ENCODE measurements at places on chromosomes 5 and 9.

DNA sequence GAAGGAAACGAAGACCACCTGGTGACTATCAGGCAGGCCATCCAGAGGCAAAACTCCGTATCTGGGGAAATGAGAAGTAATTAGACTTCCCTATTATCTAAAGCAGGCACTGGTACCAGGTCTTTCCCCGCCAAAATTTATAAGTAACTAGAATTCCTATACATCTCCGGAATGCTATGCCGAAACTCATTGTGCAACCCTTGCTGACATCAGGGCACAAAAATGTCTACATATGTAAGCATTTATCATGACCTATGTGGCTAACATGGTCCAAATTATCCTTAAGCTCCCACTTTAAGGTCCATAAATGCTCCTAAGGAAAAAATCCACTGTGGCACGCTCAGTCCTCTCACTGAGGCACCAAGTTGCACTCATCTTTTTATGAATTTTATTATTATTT, 17.8 kb downstream of the ACTL7B start:
- no peak overlapping the region for H3K27ac ChIP-seq
- DNase-seq, result no peak
- no peaks in the 10 kb centered on the region for H3K27me3 ChIP-seq
- no peaks in the 10 kb centered on the region for H3K4me1 ChIP-seq
- H3K4me3 ChIP-seq, result no peak overlapping the region
- H3K36me3 ChIP-seq, result no peaks in the 10 kb centered on the region

GRCh38 chr5:113524927-113525326, 11.4 kb downstream of the YTHDC2 start:
- DNase-seq, result no peak
- no peaks in the 10 kb centered on the region for H3K4me1 ChIP-seq
- no peak overlapping the region for H3K4me3 ChIP-seq
- H3K27me3 ChIP-seq, result no peaks in the 10 kb centered on the region

- no peak overlapping the region for H3K4me3 ChIP-seq
- no peak overlapping the region for H3K27ac ChIP-seq
- DNase-seq, result no peak
- H3K36me3 ChIP-seq, result no peaks in the 10 kb centered on the region
These were observed 36.0 kb downstream of the CAMK2A start for GRCh38 chr5:150253416-150254208.

DNA sequence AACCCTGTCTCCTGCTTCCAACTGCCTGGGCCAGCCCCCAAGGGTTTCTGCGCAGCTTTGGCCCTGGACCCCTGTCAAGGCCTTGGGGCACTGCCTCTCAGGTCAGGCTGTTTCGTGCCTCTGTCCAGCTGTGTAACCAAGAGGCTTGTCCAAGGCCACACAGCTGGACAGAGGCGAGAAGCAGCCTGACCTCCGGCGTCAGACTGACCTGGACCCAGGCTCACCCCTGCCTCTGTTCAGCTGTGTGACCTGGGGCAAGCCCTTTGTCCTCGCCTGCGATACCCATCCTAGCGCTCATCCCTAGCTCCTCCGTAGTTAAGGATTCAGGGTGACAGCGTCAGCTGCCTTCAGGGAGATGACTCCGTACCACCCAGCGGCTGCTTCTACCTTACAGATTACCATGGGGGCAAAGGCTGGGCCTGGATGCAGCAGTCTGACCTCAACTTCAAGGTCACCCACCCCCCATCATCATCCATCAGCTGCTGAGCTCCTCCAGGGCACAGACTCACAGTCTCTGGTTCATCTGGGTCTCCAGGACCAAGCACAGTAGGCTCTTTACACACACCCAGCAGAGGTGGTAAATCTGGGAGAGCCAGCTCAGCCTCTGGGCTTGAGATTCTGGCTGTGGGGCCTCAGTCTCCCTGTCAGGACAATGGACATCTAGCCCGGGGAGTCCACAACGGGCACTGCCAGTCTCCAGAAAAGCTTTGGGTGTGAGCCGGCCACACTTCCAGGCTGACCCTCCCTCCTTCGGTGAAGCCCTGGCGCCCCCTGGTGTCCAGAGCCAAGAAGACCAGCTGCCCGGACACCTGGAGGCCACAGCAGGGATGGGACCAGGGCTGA, 7.9 kb downstream of the AK1 start:
- no peaks in the 10 kb centered on the region for H3K36me3 ChIP-seq
- H3K4me1 ChIP-seq, result no peaks in the 10 kb centered on the region
- no peak overlapping the region for H3K27ac ChIP-seq
- DNase-seq, result peak; percentile 73

GRCh38 chr9:34686231-34686630, 4.8 kb downstream of the CCL19 start:
- no peaks in the 10 kb centered on the region for H3K36me3 ChIP-seq
- H3K27ac ChIP-seq, result no peak overlapping the region
- DNase-seq, result no peak
- H3K4me1 ChIP-seq, result no peaks in the 10 kb centered on the region
- no peaks in the 10 kb centered on the region for H3K27me3 ChIP-seq

- no peak overlapping the region for H3K27ac ChIP-seq
- H3K4me3 ChIP-seq, result no peak overlapping the region
- DNase-seq, result no peak
- H3K36me3 ChIP-seq, result no peaks in the 10 kb centered on the region
- no peaks in the 10 kb centered on the region for H3K4me1 ChIP-seq
These were observed 154.0 kb downstream of the PIK3R1 start for GRCh38 chr5:68369457-68370125.

GRCh38 chr9:2159521-2160454, 144.6 kb downstream of the SMARCA2 start:
- no peak overlapping the region for H3K4me3 ChIP-seq
- H3K4me1 ChIP-seq, result peaks cover 2% of the 10 kb centered on the region
- DNase-seq, result no peak
- H3K36me3 ChIP-seq, result peaks cover 17% of the 10 kb centered on the region
- no peaks in the 10 kb centered on the region for H3K27me3 ChIP-seq

DNA sequence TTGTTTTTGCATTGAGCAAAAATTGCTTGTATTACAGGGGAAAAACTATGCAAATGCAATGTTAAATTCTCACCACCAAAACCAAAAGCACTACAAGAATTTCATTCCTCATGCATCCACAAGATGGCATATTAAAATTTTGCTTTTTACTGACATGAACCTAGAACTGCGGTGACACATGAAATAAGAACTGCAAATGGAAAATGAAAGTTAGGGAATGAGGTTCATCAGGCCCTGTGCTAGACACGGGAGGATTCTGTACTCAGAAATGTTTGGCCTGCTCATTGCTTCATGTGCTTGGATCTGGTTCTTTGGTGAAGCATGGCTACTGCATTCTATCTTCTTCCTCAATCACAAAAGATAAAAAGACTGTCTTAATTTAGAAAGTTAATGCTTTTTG, 9.1 kb upstream of the RFK start:
- peaks cover 6% of the 10 kb centered on the region for H3K4me1 ChIP-seq
- no peak overlapping the region for H3K4me3 ChIP-seq
- peak; percentile 43 for DNase-seq
- H3K27ac ChIP-seq, result peak overlapping the region; percentile 60

GRCh38 chr9:127644146-127644827, 32.2 kb downstream of the STXBP1 start:
- H3K27ac ChIP-seq, result no peak overlapping the region
- peaks cover 11% of the 10 kb centered on the region for H3K4me1 ChIP-seq
- no peaks in the 10 kb centered on the region for H3K36me3 ChIP-seq
- no peak for DNase-seq

- H3K27me3 ChIP-seq, result no peaks in the 10 kb centered on the region
- no peak overlapping the region for H3K4me3 ChIP-seq
- H3K36me3 ChIP-seq, result no peaks in the 10 kb centered on the region
These were observed 17.1 kb upstream of the IL6ST start for GRCh38 chr5:56011835-56012234.

DNA sequence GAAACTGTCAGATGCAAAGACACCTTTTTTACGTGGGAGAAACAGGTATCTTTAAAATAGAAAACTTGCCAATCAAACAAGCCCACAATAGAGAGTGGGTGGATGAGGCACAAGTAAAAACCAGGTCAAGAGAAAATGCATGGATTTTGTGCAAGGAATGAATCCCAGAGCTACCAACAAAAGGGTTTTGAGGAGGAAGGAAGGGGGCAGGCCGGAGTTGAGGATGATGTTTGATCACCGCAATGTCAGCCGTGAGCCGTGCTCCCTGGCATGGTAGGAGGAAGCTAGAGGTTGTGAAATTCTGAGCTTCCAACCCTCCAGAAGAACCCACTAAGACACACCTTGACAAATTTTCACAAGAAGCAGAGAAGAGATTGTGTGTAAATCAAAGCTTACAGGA, 53.2 kb downstream of the HRH2 start:
- peaks cover 8% of the 10 kb centered on the region for H3K4me1 ChIP-seq
- DNase-seq, result no peak
- H3K27me3 ChIP-seq, result no peaks in the 10 kb centered on the region

- no peaks in the 10 kb centered on the region for H3K27me3 ChIP-seq
- H3K4me3 ChIP-seq, result no peak overlapping the region
- H3K27ac ChIP-seq, result no peak overlapping the region
- H3K36me3 ChIP-seq, result no peaks in the 10 kb centered on the region
These were observed 98.4 kb upstream of the NREP start for GRCh38 chr5:111855356-111855755.

- no peaks in the 10 kb centered on the region for H3K36me3 ChIP-seq
- no peak for DNase-seq
- no peaks in the 10 kb centered on the region for H3K27me3 ChIP-seq
These were observed 26.7 kb downstream of the CYFIP2 start for GRCh38 chr5:157292599-157292998.

- H3K4me1 ChIP-seq, result no peaks in the 10 kb centered on the region
- H3K27me3 ChIP-seq, result no peaks in the 10 kb centered on the region
- no peak for DNase-seq
- no peaks in the 10 kb centered on the region for H3K36me3 ChIP-seq
These were observed 592.2 kb downstream of the ANXA1 start for GRCh38 chr9:73743826-73744225.

DNA sequence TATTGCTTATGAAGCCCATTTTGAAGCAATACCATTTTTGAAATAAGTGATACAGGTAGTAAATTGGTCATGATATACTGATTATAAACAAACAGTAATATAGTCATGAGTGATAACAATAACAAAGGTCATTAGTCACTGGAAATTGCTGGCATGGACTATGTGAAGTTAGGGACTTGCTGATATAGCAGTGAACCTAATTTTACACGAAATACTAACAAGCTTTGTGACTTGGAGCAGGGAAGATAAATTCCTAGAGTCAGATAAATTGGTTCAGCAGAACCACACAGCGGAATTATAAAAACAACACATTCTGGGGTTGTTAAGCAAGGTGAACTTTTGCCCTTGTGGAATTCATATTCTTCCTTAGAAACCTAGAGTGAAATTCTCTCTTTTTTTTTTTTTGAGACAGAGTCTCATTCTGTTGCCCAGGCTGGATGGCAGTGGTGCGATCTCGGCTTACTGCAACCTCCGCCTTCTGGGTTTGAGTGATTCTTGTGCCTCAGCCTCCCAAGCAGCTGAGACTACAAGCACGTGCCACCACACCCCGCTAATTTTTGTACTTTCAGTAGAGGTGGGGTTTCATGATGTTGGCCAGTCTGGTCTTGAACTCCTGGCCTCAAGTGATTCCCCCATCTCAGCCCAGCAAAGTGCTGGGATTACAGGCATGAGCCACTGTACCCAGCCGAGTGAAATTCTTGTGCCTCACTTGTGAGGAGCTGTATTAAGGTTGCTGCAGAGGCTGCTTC, 6.0 kb downstream of the UGCG start:
- peak; percentile 84 for DNase-seq
- H3K27ac ChIP-seq, result peak overlapping the region; percentile 97
- H3K36me3 ChIP-seq, result peaks cover 6% of the 10 kb centered on the region
- peak overlapping the region; percentile 3 for H3K4me3 ChIP-seq

GRCh38 chr9:88748566-88749261, 213.7 kb downstream of the NXNL2 start:
- DNase-seq, result peak; percentile 48
- no peak overlapping the region for H3K4me3 ChIP-seq
- peak overlapping the region; percentile 17 for H3K27ac ChIP-seq
- H3K4me1 ChIP-seq, result peaks cover 22% of the 10 kb centered on the region
- H3K27me3 ChIP-seq, result no peaks in the 10 kb centered on the region
- H3K36me3 ChIP-seq, result no peaks in the 10 kb centered on the region

GRCh38 chr9:70013598-70014196, 30.0 kb upstream of the MAMDC2 start:
- no peak for DNase-seq
- no peaks in the 10 kb centered on the region for H3K27me3 ChIP-seq
- H3K27ac ChIP-seq, result no peak overlapping the region
- H3K36me3 ChIP-seq, result no peaks in the 10 kb centered on the region
- H3K4me3 ChIP-seq, result no peak overlapping the region

DNA sequence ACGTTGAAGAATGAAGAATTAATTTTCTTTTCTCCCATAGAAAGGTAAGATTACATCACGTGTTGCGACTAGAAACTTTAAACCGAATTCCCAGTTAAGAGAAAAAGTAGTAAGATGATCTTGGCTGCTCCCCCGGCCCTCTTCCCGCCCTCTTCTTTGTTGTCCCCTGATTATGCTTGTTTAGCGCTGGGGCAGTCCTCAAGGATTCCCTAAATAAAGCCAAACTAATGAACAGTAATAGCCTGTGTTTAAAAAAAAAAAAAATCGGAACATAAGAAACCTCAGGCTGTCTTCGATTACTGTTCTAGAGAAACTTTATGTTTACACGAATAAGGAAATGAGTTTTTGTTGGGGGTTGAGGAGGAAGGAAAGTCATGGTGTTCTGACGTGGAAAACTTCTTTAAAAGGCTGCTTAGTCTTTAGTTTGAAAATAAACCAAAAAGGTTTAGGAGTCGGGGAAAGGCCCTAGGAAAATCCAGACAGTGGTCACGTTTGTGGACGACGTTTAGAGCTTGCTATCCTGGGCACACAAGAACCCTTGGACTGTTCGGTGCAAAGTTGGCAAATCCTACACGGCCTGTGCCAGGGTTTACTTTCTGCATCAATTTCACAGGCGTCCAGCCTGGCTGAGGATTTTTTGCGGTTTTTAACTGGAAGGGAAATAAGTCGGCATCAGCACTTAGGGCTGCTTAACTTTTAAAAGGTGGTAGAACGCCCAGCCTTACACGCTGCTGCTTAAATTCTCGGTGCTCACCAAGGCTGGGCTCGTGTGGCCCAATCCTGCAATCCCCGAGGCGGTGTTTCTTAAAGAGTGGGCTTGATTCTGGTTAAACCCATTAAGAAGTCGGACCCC, 1.1 kb upstream of the MAT2B start:
- H3K4me1 ChIP-seq, result peaks cover 13% of the 10 kb centered on the region
- H3K36me3 ChIP-seq, result no peaks in the 10 kb centered on the region
- H3K27ac ChIP-seq, result peak overlapping the region; percentile 91
- peak; percentile 61 for DNase-seq

DNA sequence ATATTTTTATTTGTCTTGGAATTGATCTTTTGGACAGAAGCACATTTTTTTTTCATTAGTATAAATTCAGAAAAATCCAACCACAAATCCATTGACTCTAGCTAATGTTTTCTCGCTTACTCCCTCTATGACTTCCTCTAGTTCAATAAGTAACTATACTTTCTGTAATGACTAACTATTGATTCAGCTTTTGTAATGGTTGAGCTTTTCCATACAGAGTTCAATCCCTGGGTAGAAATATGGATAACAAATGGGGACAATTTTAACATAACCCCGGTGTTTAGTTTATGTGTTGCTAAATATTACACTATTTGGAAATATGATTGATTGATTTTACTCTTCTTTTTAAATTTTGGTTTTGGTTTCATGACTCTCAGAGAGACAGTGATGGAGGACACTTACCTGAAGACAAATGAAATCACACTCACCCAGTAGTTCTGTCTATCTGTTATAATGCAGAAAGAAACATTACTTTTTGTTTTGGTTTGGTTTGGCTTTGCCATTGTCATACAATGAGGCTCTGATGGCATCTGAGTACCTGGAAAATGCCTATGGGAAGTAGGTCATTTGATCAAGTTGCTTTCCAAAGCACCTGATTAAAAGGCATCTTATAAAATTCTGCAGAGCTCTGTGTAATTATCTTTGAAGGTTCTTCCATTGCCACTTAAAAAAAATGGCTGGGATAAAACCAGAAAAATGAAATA, 309.7 kb upstream of the MPDZ start:
- H3K27me3 ChIP-seq, result no peaks in the 10 kb centered on the region
- H3K4me3 ChIP-seq, result no peak overlapping the region
- no peaks in the 10 kb centered on the region for H3K4me1 ChIP-seq
- no peaks in the 10 kb centered on the region for H3K36me3 ChIP-seq
